Astrocyte of the cerebellum (primary cell): ENCODE measurements at places on chromosomes 4 and X.

- DNase-seq, result no peak
These were observed 144.4 kb downstream of the AMMECR1 start for GRCh38 chrX:110173192-110174175.

DNA sequence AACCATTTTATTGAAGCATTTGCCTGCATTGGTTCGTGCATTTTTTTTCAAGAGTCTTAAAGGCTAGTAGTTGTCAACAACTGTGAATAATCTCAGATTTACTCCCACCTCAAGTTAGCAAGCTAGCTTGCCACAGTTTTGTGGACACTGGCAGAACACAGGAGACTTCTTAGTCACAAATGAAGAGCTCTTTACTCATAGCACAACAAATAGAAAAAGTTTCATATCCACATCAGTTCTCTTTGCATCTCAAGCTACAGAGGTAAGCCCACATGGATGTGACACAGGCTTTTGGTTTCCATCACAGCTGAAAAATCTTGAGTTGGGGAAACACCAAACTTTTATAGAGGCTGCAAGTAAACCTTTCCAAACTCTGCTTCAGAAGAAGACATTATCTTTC, 2315.7 kb upstream of the TENM3 start:
- no peak for DNase-seq

DNA sequence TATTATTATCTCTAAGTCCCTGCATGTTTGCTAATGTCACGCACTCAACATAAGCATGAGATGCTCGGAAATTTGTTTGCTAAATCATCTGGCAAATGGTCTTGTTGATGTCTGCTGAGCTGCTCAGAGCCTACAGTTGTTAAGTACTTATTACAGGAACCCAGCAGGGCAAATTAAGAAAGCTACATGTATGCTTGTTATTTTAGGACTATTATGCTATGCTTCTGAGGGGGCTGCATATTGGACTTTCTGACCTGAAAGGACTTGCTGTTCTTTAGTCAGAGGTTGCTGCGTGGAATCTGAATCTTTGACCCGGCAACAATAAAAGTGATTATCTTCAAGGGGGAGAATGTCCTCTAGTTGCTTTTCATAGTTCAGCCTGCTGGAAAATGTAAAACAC, 36.3 kb upstream of the TENM3 start:
- DNase-seq, result no peak

GRCh38 chr4:38666766-38667084, 2.7 kb downstream of the KLF3 start:
- DNase-seq, result no peak

- DNase-seq, result no peak
These were observed 123.2 kb downstream of the ELOVL6 start for GRCh38 chr4:110075083-110075738.

DNA sequence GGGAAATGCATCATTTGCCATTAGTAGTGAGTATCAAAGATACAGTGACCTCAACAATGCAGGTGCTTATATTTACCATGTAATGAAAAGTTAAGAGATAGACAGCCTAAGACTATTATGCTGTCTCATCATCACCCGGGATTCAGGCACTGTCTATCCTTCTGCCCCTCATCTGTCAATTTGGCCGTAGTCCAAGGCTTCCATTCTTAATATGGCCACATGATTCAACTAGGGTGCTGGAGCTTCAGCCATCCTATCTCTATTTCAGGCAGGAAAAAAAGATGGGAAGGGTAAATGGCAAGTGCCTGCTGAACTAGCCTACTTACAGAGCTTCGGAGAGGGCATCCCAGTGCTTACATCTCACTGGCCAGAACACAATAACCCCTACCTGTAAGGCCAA, 196.7 kb upstream of the LNX1 start:
- DNase-seq, result no peak

GRCh38 chrX:9905288-9905687, 61.9 kb upstream of the CLDN34 start:
- DNase-seq, result no peak

DNA sequence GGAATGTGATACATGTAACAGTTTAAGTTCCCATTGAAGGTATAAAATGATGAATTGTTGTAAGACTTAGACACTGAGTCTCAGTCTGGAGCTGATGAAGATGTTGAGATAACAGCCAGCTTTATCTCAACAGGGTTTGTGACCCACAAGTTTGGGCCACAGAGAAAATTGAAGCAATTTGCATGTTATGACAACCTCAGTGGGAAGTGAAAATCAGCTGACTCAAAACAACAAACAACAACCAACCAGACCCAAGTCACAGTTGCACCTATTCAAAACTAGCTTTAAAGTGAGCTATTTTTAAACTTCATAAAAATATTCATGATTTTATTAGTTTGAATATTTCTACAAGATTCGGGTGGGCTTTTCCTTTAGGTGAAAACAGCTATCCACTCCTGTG, 8.0 kb downstream of the SFRP2 start:
- no peak for DNase-seq

- DNase-seq, result no peak
These were observed 85.0 kb downstream of the RCHY1 start for GRCh38 chr4:75429208-75429607.

DNA sequence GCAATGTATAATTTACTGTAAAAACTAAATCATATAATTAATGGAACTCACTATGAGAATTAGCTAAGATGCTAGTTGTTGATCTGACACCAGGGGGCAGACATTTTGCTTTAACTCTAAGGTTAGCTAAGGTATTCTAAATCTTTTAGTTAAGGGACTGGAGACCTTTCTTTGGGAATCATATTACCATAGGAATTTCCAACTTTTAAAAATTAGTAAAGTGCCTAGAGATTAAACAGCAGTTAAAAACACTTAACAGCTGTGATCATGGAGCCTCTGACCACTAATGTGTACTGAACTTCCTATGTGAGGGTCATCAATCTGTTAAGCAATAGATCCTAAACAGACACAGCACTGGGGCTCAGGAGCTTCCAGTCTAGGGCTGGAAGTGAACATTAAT, 226.6 kb downstream of the NSUN7 start:
- peak; percentile 74 for DNase-seq

- DNase-seq, result no peak
These were observed 31.9 kb downstream of the RHOH start for GRCh38 chr4:40228497-40229365.

- no peak for DNase-seq
These were observed 11.6 kb upstream of the MAGEB17 start for GRCh38 chrX:16155581-16156096.

DNA sequence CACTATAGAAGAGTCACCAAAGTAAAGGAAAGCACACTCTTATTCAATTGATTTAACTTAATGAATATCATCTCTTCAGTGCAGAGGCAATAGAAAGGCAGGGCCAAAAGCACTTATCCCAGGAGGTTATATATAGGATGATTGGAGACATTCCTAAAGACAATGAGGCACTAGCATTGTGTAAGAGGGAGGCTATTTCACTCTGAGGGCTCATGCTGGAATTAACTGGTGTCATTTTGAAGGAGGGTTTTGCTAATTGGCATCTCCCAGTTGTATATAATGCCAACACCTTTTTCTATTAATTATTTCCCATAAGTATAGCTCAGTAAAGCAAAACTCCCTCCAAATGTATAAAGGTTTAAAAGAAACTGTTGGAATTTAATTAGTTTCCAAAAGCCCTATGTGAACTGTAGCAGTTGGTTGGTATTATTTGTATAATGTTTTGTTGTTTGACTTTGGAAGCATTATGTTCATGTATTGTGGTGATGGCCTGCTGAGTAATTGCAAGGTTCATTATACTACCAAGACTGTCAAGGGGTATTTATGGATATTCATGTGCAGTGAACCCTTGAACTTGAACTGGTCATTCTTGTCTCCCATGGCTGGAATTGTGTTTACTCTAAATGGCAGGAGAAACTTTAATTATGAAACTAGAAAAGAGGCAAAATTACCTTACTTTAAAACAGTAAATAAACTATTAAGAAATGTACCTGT, 270.3 kb downstream of the BMPR1B start:
- DNase-seq, result no peak

GRCh38 chr4:175456131-175456530, 355.9 kb downstream of the GPM6A start:
- no peak for DNase-seq

- DNase-seq, result no peak
These were observed 42.6 kb upstream of the IL13RA2 start for GRCh38 chrX:115060013-115060412.
